ENCODE measurements at places on chromosomes 3 and 15. TPM values are rescaled to one million over a fixed set of nuclear protein-coding genes. Genes with fewer than 3 reads are reported as not detected.

Gene EXD1
- total RNA-seq, result not detected

Gene FMN1
- total RNA-seq, result 0.37 TPM

Gene DAZL
- total RNA-seq, result not detected

Gene GASK1A
- total RNA-seq, result not detected

Gene SERINC4
- total RNA-seq, result 0.05 TPM

Gene TGM4
- total RNA-seq, result 0.08 TPM

Gene TYRO3
- total RNA-seq, result 12.7 TPM

Gene FYTTD1
- 32.7 TPM for total RNA-seq

Gene GOLGA6D
- not detected for total RNA-seq

Gene GOLGA6L4
- total RNA-seq, result 0.74 TPM

Gene DNAH12
- 0.19 TPM for total RNA-seq

Gene PLSCR5
- not detected for total RNA-seq

Gene BCL2A1
- 18.4 TPM for total RNA-seq

Gene GOLGA8G
- not detected for total RNA-seq

Gene KCNH8
- total RNA-seq, result not detected

Gene STAC
- 2.6 TPM for total RNA-seq

Gene REC114
- total RNA-seq, result not detected

Gene KLHL40
- total RNA-seq, result not detected

Gene SLC38A3
- total RNA-seq, result 0.01 TPM

Gene GNAT1
- not detected for total RNA-seq

Measured in A549 treated with CpdA at 1 μM for 4 hours (cell line).